ENCODE measurements at places on chromosomes 3 and 15.
A peak's percentile ranks its signal among the peaks of the same experiment; 100 is the strongest.

GRCh38 chr3:115828401-115828800 is 205.1 kb downstream of the GAP43 start:
- peak; percentile 12 for DNase-seq

DNA sequence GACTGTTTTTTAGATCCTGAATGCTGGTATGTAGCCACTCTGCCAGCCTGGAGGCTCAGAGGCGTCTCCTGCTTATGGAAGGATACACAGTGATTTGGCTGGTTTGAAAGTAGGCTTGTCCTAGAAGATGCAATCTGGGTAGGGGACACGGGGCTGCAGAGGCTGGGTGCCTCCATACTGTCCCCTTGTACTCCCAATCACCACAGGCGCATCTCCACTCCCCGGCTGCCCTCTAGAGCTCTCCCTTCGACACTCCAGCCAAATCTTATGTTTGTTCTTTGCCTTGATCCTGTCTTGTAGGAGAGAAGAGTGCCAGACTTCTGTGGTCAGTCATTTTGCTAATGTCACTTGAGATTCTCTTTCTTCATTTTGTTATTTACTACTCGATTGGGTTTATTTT is 168.8 kb upstream of the THRB start:
- DNase-seq: no peak

- DNase-seq: no peak
Observed at GRCh38 chr3:30129765-30130164, 476.6 kb upstream of the TGFBR2 start.

DNA sequence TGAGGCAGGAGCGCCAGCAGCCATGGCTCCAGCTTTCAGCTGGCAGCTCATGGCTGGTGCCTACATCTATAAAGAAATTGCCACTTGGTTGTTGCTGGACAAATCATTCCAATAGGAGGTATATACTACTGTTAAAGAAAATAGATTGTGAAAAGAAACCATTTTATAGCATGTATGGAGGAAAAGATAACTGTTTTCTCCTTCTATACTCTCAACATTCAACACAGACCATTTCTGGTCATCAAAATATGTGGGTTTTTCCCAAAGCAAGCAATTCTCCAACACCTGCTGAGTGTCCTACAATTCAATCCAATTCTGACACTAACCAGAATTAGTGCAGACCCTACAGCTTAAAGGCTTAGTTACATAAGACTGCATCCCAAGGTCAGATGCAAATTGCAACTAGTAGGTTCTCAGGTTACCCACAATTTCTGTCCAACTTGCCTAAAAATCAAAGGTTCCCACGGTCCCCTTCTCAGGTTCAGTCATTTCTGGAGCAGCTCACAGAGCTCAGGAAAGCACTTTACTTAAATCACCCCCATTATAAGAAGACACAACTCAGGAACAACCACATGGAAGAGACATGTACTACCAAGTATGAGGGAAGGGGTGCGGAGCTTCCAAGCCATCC is 42.4 kb upstream of the STRIT1 start:
- DNase-seq: peak; percentile 17

DNA sequence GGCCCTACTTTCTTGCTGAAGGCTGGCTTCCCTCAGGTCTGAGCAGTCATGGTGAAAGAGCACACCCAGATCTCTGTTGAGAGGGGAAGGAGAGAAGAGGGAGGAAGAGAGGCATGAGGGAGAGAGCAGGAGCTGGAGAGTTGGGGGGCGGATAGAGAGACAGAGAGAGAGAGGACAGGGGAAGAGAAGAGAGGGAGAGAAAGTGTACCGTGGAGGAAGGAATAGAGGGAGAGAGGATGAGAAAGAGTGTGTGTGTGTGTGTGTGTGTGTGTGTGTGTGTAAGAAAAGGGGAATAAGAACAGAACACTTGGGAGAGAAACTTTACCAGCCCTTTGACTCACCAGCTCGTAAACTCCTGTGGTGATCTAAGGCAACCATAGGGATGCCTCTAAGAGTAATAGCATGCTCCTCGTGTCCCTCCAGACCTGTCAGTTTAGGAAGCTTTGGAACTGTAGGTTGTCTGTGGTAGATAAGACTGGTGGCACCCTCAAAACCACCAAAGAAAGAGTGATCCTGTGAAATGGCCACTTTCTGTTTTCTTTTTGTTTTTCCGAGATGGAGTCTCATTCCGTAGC is 18.2 kb downstream of the ZNF592 start:
- peak; percentile 72 for DNase-seq

DNA sequence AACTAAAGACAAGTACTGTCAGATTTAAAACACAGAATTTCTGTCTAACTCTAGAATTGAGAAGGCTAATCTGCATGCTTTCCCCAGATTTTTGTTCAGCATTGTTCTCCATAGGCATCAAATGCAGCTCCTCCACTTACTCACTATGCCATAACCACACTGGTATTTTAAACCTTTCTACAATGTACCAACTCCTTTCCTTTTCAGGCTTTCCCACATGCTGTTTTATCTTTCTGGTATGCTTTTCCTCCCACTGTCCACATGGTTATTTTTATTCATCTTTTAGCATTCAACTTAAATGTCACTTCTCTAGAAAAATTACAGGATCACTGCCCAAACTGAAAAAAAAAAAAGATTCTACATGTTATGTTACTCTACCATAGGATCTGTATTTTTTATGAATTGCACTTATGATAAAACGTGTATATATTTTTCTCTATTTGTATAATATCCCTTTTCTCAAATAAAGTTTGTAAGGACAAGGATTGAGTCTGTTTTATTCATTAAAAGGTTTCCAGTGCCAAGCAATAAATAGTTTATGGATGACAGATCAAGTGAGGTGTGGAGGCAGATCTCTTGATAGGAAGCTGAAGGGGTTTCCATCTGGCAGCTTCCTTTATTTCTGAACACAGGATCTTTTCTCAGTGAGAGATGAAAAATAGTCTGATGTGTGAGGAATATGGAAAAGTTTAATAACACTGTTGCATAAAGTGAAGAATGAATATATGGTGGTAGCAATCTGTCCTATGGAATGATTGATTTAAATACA is 1064.5 kb downstream of the ZPLD1 start:
- no peak for DNase-seq

DNA sequence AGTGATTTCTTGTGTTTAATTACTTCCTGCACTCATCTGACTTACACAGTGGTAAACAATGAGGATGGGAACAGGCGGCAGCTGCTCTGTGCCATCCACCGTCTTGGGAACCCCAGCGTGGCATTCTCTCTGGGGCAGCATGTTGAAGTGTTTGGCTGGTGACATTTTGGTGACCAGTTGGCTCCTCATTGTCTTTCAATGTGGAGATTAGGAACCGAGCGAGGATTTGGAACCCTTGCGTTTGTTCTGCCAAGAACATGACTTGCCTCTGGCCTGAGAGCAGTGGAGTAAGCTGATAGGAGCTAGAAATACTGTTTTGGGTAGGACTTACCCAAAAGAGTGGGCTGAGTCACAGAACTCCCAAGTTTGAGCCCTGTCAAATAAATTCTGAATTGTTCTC is 88.8 kb downstream of the IGF1R start:
- DNase-seq: no peak

GRCh38 chr3:56370991-56371775 is 97.1 kb downstream of the ERC2 start:
- DNase-seq: no peak

- no peak for DNase-seq
Observed at GRCh38 chr15:81209635-81210034, 13.0 kb downstream of the IL16 start.

DNA sequence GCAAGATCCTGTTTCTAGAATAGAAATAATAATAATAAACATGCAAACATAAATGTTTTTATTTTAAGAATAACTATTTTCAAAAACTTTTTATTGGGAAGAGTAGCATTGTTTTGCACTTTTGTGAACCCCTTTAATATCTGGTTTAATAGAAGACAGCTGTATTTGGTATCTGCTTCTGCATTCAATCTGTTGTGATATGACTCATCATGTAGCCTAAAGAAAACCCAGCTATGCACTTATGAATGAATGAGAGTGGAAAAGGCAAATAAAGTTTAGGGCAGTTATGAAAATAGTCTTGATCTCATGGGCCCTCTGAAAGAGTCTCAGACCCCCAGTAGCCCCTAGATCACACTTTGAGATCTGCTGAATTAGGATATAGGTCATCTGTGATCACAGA is 100.4 kb upstream of the PPP2R3A start:
- no peak for DNase-seq

- DNase-seq: peak; percentile 32
Observed at GRCh38 chr3:24258727-24259600, 235.7 kb downstream of the THRB start.

DNA sequence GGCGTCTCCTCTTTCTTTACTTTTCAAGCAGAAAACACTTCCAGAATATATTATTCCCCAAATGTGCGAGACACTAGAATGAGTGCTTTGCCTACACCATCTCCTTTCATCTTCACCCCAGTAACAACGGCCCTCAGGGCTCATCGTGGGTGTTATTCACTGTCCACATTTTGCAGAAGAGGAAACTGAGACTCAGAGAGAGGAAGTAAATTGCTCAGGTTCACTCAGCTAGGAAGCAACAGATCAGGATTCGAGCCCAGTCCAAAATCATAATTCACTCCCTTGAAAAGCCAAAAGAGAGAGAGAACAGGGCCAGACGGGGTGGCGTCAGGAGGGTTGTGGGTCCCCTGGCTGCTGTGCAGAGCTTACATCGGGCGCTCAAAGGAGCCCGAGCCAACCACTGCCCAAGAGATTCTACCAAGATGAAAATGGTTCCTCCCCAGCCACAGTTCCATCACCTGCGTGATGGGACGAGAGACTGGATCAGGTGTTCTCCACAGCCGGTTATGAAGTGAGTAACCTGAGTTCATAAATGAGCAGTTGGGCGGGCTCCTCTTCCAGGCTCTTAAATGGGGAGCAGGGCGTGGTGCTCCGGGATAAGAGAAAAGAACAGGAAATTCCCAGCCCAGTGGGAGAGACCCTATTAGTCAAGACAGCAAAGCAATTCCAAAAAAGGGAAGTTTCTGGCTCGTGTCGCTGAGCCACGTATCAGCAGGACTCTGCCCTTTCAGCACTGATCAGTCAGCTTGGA is 48.6 kb upstream of the FLNB start:
- DNase-seq: peak; percentile 43

DNA sequence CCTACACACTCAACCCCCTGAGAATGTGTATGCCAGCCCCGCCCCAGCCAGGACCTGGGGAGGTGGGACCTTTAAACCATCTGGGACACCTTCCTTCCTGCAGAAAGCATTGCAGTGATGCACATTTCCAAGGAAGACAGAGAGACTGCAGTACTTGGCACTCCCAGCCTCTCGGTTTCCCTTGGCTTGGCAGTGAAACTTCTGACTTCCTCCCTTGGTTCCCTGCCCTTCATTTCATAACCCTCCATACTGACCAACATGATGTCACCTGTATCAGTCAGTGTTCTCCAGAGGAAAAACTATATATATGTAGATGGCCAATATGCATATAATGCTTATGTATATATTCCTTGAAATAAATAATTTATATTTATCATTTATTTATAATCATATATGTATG is 103.2 kb downstream of the SST start:
- no peak for DNase-seq

- DNase-seq: no peak
Observed at GRCh38 chr3:12816521-12817342, 20.3 kb downstream of the CAND2 start.

DNA sequence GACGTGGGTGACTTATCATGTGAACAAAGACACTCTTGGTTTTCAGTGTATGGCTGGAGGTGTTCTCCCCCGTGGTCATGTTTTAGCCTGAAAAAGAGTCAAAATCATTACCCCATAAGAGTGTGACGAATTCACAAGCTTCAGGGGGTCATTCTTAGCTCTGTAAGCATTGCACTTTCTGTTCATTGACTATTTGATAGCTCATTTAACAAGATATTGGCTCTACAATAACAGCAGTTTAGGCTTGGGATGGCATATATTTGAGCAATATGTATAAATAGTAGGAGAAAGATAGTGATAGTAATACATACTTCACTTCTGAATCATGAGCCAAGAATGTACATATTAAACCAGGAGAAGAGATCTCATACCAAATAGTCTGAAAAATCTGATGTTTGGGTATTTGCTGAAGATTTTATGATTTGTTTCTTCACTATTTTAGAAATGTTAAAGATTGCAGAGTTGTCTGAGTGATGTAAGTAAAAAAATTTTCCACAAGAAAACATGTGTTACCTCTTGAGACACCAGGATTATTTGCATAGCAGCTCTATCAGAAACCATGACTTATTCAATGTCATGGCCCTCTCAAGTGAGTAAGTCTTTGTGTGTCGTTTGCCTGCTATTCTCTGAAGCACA is 996.0 kb downstream of the OTOL1 start:
- DNase-seq: no peak

DNA sequence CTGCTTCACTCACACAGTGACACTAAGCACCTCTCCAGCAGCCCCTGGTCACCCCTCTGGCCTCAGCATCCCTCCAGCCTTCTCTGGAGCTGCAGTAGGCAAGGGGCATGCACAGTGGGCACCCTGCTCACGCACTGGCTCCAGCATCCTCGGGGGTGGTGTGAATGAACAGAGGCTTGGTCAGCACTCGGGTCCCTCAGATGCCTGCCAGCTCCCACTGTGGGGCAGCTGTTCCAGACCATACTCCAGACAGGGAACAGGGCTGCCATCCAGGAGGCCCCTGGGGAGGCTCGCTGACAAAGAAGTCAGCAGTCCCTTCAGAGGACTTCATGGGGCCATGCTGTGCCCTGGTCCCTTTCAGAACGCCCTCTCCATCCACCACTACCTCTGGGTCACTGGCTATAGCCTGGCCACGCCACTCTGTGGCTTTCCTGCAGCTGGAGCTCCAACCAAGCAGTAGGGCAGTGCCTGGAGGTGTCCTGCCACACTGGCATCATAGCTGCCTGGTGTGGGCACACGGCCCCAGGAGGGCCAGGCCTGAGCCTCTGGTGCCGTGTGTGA is 26.3 kb downstream of the ALS2CL start:
- no peak for DNase-seq

DNA sequence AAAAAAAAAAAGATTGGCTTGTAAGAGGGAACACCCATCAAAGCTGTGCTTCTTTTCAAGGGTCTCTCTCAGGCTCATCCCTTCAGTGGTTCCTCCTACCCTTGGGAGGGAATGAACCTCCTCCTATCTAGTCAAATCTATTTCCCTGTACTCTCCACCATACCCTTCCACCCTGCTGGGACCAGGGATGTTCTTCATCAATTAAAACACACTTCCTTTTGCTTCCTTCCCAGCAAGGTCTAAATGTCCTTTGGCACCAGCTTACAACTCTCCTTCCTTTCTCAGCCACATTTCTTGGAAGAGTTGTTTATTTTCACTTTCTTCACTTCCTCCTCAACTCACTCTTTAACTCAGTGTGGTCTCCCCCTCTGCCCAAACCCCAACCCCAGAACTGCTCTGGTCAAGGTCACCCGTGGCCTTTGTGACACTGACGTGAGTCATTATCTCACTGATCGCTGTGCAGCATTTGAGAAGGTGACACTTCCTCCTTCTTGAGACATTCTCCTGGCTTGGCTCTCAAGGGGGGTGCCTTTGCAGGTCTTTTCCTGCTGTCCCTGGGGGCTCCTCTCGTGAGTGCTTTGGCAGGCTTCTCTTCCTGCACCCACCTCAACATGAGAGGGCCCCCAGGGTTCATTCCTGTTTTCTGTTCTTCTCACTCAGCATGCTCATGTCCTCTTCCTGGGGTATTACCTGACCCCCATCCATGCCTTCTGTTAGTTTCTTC is 210.5 kb upstream of the TLE3 start:
- peak; percentile 48 for DNase-seq

GRCh38 chr3:41259449-41260062 is 60.3 kb downstream of the CTNNB1 start:
- no peak for DNase-seq

Data from hematopoietic multipotent progenitor cell treated with erythropoietin and hydrocortisone succinate and interleukin-3 and kit ligand, for 6 days (in vitro differentiated cells).